ENCODE measurements at places on chromosomes 5 and 9. TPM values are rescaled to one million over a fixed set of nuclear protein-coding genes. Genes with fewer than 3 reads are reported as not detected.

C1QTNF3 gene
- 2.1 TPM for total RNA-seq

NUTM2F gene
- total RNA-seq, result not detected

RAB3C gene
- total RNA-seq, result not detected

DNA sequence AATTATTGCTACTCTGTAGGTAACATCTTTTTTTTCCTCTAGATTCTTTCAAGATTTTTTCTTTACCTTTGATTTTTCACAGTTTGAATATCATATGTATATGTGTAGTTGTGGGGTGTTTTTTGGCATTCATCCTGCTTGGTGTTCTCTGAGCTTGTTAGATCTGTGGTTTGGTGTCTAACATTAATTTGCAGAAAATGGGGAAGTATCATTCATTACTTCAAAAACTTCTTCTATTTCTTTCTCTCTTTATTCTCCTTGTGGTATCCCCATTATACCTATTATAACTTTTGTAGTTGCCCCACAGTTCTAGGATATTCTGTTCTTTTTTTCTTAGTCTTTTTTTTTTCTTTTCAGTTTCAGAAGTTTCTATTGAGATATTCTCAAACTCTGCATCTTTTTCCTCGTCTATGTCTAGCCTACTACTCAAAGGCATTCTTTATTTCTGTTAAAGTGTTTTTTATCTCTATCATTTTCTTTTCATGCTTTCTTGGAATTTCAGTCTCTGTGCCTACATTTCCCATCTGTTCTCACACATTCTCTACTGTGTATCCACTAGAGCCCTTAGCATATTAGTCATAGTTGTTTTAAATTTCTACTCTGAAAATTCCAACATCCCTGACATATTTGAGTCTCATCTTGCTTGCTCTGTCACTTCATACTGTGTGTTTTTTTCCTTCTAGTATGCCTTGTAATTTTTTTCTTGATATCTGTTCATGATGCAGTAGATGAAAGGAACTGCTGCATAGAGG is 60.1 kb upstream of the GNA14 start:
- peaks cover 5% of the 10 kb centered on the region for H3K36me3 ChIP-seq
- no peak for DNase-seq
- no peaks in the 10 kb centered on the region for H3K27me3 ChIP-seq
- H3K27ac ChIP-seq, result peak overlapping the region; percentile 57
- H3K4me3 ChIP-seq, result no peak overlapping the region
- peaks cover 19% of the 10 kb centered on the region for H3K4me1 ChIP-seq

All from Calu3 (cell line).